Inflammatory macrophage treated with lipopolysaccharide for 4 hours (primary cell): ENCODE measurements at places on chromosomes 7 and 10.

DNA sequence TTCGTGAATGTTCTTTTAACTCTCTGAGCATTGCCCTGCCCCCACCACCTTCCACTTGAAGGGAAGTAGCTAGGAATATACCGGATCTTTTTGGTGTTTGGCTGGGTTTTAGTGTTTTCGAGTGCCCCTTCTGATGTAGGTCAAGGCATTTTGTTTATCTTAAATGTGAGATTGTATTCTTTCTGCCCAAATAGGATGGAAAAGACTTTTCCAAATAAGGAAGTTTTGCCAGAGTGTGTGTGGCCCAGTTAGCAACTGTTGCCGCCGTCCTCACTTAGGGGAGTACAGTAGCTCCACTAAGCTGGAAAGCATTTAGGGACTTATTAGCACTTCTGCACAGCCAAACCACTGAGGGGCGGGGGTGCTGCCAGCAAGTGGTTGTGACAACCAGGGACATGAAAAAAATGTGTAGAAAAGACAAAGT, 29.8 kb upstream of the VCL start:
- no peak for DNase-seq

GRCh38 chr7:70389531-70390151, 742.3 kb upstream of the GALNT17 start:
- DNase-seq = no peak

GRCh38 chr10:133308421-133309099, at the start of the genes TUBGCP2 and ZNF511:
Gene TUBGCP2, minus strand, starts transcription at chr10:133308872. Its CDS starts 5,931 bp downstream, at chr10:133302941.
Gene ZNF511, plus strand, starts transcription at chr10:133308914. Its CDS starts 30 bp downstream, at chr10:133308944.
- DNase-seq = peak; percentile 89

DNA sequence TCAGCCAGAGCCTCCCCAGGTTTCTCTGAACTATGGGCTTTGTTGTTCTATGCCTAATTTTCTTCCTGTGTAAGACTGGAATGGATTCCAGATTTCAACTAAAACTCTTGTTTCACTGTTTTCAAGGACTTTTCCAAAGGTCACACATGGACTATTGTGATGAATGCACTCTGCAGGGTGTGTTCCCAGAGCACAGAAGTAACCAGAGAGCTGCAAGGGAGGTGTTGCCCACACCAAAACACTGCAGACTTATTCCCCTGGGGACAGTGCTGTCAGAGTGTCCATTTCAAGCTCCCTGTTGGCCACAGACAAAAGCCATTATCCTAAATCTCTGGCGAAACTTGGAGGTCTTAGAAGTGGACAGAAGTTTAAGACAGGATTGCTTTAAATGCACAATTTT, 231.6 kb downstream of the TRIL start:
- DNase-seq = no peak

- no peak for DNase-seq
Observed at GRCh38 chr10:689452-690371, at the start of gene DIP2C. Gene DIP2C, minus strand, starts transcription at chr10:689668. Its CDS starts 90 bp downstream, at chr10:689578.

DNA sequence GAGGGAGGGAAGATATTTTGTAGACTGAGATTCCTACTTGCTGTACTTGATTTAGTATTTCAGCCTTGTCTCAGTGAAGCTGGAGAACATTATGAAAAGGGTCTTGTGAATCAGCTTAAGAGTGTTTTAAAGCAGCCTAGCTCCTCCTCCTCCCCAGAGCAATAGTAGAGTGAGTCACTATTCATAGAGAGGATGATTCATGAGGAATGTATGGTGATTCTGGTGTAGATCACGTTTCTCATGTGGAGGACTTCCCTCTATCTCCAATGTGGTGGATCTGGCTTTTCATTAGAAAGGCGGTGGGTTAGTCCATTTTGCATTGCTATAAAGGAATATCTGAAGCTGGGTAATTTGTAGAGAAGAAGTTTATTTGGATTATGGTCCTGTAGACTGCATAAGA, 340.1 kb upstream of the CHRM2 start:
- DNase-seq = no peak

- peak; percentile 52 for DNase-seq
Observed at GRCh38 chr10:11341283-11341960, 270.0 kb downstream of the USP6NL start.

GRCh38 chr7:155206318-155207020, 91.2 kb upstream of the INSIG1 start:
- peak; percentile 95 for DNase-seq

DNA sequence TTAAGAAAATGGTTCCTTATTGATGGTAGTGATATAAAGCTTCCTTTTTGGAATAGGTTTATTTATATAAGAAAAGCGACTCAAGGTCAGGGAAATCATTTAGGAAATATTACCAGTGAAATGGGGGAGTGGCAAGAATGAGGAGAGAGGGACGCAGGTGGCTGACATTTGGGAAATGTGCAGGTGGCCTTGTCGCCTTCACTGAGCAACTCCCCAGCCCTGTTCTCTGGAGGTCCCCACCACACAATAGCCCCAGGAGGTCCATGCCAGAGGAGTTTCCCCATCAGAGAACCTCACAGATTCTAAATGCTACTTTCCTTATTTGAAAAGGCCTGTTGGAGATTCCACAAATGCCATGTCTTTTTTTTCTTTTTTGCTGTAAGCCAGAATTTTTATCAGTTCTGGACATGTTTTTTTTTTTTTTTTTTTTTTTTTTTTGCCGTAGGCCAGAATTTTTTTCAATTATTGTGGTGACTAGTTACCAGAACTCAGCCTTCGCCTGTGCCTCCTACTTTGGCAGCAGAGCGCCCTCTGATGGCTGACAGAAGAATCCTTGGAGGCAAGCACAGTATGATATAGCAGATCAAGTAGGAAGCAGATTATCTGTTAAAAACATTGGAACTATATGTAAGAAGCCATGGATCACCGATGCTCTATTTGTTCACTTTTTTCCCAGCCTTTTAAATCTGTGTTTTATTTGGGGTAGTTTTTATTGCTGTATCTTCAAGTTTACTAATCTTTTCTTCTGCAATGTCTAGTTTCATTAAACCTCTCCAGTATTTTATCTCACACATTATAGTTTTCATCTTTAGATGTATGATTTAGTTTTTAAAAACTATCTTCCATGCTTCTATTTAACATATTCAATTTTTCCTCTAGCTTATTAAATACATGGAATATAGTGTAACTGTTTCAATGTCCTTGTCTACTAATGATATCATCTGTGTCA, 18.6 kb downstream of the OPALIN start:
- DNase-seq = peak; percentile 58

- no peak for DNase-seq
Observed at GRCh38 chr7:28787106-28787505, 171.0 kb downstream of the TRIL start.

GRCh38 chr7:103879411-103879810, 110.0 kb downstream of the RELN start:
- no peak for DNase-seq

GRCh38 chr10:35640951-35641675, 983 bp downstream of the FZD8 start:
- peak; percentile 49 for DNase-seq

GRCh38 chr10:70324339-70324861, 40.6 kb upstream of the NPFFR1 start:
- DNase-seq = no peak

- peak; percentile 37 for DNase-seq
Observed at GRCh38 chr10:70348228-70348850, 34.1 kb downstream of the LRRC20 start.

GRCh38 chr10:67788028-67788886, 49.7 kb downstream of the DNAJC12 start:
- peak; percentile 65 for DNase-seq

GRCh38 chr10:5078547-5079180, 15.6 kb upstream of the AKR1C3 start:
- no peak for DNase-seq

GRCh38 chr7:150897502-150898474, 45.5 kb downstream of the AOC1 start:
- no peak for DNase-seq

DNA sequence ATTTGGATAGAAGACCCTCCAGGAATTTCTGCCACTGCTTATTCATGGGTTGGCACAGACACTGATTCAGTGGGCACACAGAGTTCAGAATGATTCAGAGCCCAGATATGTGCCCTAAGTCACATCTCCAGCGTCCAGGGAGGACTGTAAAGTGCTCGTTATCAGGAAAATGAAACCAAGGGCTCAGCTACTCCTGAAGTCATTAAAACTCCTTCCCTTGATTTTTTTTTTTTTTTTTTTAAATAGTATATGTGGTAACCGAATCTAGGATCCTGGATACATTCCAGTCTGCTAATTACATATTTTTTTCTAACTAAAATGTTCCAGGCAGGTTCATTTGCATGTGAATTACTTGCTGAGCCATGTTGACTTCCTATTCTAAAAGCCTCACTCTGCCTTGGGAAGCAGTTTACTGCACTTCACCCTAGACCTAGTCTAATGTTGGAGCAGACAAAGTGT, 34.7 kb downstream of the MET start:
- DNase-seq = no peak

DNA sequence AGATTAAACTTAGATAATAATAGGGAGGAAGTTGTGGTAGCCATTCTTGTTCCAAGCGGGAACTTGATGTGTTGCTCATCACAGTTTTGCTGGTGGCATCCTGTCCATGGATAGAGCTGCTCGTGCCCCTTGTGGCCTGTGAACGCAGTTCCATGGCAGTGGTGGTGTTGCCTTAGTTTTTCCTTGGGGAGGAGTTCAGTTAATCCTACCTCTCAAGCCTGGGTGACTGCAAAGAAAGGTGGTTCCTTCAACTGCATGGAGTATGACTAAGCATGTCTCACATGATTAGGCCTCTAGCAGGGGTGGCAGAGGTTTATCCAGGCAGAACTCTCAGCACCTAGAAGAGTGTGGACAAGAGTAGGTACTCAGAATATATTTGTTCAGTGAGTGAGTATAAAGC, 99.7 kb downstream of the MAPK8 start:
- peak; percentile 24 for DNase-seq

DNA sequence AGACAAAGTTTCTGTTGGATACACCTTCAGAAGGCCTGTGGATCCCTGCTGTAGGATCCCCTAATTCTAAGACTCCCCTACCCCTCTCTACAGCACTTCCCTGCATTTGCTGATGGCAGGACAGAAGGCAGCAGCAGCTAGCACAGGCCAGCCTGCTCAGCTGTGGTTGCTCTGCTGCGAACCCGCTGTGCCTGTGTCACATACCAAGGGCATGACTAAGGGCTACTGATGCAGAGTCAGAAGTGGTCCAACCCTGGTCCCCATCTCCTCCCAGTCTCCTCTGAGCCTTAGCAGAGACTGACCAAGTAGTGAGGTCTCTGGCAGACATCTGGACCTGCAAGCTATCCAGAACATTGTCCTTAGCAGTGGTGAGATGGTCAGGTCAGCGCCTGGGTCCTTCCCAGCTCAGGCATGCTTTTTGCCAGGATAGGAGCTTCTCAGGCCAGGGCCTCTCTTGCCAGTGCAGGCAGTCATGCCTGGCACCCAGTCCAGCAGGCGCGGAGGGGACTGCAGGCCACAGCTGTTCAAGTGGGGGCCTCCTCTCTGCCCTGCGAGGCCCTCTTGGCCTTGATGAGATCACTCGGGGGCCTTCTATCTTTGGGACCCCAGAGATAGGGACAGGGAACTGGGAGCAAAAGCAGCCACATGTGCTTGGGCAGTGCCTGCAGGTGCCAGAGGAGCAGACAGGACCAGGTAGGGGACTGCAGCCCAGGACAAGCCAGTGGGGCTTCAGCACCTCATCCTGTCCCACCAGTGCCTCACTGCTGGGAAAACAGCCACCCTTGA, 146.4 kb downstream of the ZNF248 start:
- DNase-seq = no peak

- DNase-seq = no peak
Observed at GRCh38 chr7:142807855-142808460, 37.2 kb downstream of the PRSS2 start.

DNA sequence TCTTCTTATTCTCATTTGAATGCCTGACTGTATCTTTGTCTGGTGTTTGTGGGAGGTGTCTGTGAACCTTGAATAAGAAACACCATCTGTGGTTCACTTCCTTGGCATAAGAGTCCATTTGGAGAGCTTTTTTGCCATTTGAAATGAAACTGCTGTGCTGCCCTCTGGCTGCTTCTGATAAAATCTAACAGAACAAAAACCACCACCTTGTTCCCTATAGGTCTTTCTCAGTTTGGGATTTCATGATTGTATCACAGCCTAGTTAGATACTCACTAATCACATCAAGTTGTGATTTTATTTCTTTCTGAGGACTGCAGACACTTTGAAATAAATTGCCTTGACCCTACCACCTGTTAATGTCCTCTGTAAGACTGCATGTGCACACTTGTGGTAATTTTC, 102.7 kb upstream of the FAM13C start:
- DNase-seq = no peak

DNA sequence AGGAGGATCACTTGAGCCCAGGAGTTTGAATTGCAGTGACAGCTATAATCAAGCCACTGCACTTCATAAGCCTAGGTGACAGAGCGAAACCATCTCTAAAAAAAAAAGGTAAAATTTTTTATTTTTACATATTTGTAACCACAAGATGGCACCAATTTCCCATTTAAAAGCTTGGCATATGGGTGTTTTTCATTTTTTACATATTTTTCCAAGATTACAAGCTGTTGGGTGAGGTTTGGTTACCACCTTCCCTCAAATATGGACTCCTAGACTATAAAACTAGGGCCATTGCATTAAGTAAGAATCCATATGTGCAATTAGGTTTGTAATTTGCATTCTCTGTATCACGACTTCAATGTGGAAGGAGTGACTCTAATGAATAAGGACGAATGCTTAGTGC, 129.3 kb upstream of the ACBD5 start:
- DNase-seq = no peak

- DNase-seq = peak; percentile 2
Observed at GRCh38 chr7:129434675-129435318, 565 bp downstream of the STRIP2 start.

DNA sequence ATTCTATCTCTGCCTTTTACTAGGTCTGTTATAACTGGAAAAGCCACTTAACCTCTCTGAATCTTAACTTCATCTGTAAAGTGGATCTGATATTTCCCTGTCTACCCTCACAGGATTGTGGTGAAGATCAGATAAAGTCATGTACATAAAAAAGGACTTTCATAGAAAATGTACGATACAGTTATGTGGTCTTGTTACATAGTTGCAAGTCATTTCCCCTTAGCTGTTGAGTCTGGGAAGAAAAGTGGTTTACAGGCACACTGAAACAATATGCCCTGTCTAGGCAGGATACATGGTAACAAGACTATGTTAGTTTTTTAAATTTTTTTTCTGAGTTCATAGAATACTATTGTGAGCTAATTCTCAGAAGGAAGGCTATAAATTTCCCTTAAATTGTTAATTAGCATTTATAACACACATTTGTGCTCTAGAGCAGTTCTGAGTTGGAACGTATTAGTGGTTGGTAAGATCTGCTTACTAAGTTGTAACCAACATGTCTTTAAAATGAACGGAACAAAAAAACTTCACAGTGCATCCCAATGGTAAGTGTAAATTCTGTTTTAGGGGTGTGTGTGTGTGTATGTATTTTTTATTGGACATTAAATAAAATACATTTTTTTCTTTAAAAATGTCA, 7.1 kb upstream of the GSTO1 start:
- DNase-seq = peak; percentile 60

GRCh38 chr10:73340121-73340520, 18.5 kb downstream of the CFAP70 start:
- no peak for DNase-seq

- DNase-seq = no peak
Observed at GRCh38 chr7:123229426-123229825, 29.7 kb upstream of the SLC13A1 start.

DNA sequence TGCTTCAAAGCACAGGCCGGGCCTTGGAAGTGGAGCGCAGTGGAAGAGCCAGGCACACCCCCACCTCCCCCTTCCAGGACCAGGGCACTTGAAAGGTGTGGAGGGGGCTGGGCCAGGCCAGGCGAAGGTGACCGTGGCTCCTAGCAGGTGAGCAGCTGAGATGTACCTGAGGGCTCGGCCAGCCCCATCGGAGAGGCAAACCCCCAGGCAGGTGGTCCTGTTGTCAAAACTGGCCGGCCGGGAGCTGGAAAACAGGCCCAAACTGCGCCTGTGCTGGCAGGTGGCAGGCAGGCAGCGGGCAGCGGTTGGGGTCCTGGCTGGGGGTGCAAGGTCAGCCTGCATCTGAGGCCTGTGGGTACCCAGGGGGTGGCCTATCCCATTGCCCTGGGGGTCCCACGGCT, 96.4 kb upstream of the DNAAF5 start:
- no peak for DNase-seq
